ENCODE measurements at places on chromosomes 1 and 21.
A peak's percentile ranks its signal among the peaks of the same experiment; 100 is the strongest.

GRCh38 chr1:162696286-162696862 is 64.1 kb downstream of the DDR2 start:
- DNase-seq: peak; percentile 73

GRCh38 chr1:216700779-216701178 is 22.4 kb downstream of the ESRRG start:
- no peak for DNase-seq

GRCh38 chr1:202434059-202434458 is 85.6 kb downstream of the PPP1R12B start:
- DNase-seq: no peak

DNA sequence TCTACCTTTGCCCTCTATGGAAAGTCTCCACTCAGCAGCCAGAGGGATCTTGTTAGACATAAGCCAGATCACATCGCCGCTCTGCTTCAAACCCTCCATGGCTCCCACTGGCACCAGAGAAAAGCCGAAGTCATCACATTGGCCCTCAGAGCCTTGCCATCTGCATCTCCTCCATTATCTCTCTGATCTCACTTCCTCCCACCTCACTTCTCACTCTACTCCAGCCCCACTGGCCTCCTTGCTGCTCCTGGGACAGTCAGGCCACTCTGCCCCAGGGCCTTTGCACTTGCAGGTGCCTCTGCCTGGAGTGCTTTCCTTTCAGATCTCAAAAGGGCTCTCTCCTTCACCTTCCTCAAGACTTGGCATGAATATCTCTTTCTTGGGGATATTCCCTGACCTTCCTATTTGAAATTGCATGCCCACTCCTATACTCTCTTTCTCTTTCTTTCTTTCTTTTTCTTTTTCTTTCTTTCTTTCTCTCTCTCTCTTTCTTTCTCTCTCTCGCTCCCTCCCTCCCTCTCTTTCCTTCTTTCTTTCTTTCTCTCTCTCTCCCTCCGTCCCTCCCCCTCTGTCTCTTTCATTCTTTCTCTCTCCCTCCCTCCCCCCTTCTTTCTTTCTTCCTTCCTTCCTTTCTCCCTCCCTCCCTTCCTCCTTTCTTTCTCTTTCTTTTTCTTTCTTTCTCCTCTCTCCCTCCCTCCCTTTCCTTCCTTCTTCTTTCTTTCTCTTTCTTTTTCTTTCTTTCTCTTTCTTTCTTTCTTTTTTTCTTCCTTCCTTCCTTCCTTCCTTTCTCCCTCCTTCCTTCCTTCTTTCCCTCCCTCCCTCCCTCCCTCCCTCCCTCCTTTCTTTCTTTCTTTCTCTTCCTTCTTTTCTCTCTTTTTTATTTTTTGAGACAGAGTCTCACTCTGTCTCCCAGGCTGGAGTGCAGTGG is 96.0 kb upstream of the CASZ1 start:
- DNase-seq: no peak

GRCh38 chr1:54800899-54801759 is at the start of gene TTC22:
Gene TTC22, minus strand, starts transcription at chr1:54801323. Its CDS starts 160 bp downstream, at chr1:54801163.
- no peak for DNase-seq

- DNase-seq: no peak
Measured at GRCh38 chr1:228058949-228059633, 23.4 kb upstream of the ARF1 start.

- DNase-seq: no peak
Measured at GRCh38 chr1:178267646-178268094, 173.8 kb downstream of the RASAL2 start.

DNA sequence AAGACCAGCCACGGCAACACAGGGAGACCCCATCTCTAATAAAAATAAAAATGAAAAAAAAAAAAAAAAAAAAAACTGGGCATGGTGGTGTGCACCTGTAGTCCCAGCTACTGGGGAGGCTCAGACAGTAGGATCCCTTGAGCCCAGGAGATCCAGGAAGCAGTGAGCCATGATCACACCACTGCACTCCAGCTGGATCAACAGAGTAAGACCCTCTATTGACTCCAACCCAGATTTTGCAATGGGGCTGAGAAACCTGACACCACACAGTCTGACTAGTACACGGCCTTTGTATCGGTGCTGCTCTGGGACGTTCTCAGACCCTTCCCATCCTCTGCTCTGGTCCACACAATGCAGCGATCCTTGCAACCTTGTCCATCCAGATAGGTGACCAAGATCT is 31.8 kb downstream of the SPATA21 start:
- DNase-seq: no peak

- no peak for DNase-seq
Measured at GRCh38 chr1:46991083-46991923, 32.2 kb upstream of the CYP4X1 start.

GRCh38 chr1:211336161-211336560 is 9.5 kb downstream of the TRAF5 start:
- DNase-seq: no peak

GRCh38 chr1:203467550-203467921 is 8.1 kb upstream of the PRELP start:
- DNase-seq: no peak
